ENCODE measurements at places on chromosomes 2 and 18. TPM values are rescaled to one million over a fixed set of nuclear protein-coding genes. Genes with fewer than 3 reads are reported as not detected.

TLX2 gene
- not detected for total RNA-seq

HIBCH gene
- total RNA-seq = 18.9 TPM

ATP6V1B1 gene
- not detected for total RNA-seq

C2orf80 gene
- 26.6 TPM for total RNA-seq

ANKRD30BL gene
- total RNA-seq = 8.9 TPM

SUPT7L gene
- 21.6 TPM for total RNA-seq

NPHP1 gene
- 3.0 TPM for total RNA-seq

ATF2 gene
- total RNA-seq = 94.4 TPM

SERPINB2 gene
- total RNA-seq = under 0.01 TPM

TMSB10 gene
- total RNA-seq = 2,188 TPM

PNPT1 gene
- 21.6 TPM for total RNA-seq

ADD2 gene
- 385 TPM for total RNA-seq
